ENCODE measurements at places on chromosomes 6 and 20.

DNA sequence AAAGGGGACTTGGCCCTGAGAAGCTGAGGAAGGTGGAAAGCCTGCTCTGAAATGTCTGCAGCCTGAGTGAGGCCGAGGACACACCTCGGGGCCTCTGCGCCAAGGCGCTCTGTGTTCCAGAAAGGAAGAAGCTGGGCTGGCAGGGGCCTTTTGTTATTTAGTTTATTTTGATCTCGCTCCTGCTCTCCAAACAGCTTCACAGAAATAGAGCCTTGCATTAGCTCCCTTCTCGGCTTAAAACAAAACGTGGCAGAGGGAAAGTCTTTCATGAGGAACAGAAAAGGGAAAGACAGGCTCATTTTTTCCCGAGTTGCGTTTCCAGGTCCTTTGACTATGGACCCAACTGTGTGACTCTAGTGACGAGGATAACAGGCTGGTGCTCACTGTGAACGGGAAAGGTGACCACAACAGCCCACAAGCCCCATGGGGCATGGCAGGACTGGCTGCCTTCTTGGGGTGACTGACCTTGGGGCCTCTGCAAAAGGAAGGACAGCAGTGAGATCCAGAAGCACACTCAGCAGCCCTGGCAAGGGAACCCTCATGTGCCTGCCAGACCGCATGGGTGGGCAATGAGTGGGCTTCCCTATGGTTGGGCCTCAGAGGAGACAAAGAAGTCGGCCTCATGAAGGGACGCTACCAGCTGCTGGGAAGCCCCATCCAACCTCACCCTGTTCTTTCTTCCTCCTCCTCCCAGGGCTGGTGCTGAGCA lies 18.7 kb downstream of the LEMD2 start:
- no peak for DNase-seq

DNA sequence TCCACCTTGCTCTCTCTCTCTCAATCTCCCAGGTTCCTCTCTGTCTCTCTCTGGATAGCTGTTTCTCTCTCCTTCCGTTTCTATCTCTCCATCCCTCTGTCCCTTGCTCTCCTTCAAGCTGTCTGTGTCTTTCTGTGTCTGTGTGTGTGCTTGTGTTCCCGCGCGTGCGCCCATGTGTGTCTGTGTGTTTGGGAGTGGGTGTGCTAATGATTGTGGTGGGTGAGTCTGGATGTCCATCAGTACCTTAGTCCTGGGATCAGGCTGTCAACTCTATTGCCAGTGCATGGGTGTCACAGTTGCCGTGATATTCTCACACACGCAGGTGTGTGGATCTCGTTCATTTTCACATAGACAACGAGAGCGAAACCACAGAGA lies 1380.6 kb upstream of the DEFB115 start:
- no peak for DNase-seq

DNA sequence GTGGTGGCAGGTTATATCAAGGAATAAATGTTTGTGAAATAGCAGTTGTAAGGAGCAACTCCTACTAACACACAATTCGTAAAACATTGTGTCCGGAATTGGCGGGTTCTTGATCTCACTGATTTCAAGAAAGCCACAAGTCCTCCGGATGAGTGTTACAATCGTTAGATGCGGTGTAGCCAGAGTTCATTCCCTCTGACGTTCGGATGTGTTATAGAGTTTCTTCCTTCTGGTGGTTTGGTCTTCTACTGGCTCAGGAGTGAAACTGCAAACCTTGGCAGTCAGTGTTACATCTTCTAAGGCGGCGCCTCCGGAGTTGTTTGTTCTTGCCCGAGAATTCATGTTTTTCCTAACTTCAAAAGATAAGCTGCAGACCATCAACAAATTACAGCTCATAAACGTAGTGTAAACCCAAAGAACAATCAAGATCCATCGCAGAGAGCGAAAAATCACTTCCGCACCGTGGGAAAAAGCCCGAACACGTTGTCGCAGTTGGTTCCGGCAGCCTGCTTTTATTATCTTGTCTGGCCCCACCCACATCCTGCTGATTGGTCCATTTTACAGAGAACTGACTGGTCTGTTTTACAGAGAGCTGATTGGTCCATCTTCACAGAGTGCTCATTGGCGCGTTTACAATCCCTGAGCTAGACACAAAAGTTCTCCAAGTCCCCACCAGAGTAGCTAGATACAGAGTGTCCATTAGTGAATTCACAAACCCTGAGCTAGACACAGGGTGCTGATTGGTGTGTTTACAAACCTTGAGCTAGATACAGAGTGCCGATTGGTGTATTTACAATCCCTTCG lies 58.2 kb downstream of the TRIM27 start:
- peak; percentile 52 for DNase-seq

- DNase-seq: no peak
These were observed 387.9 kb downstream of the LMBRD1 start for GRCh38 chr6:69408886-69409285.

DNA sequence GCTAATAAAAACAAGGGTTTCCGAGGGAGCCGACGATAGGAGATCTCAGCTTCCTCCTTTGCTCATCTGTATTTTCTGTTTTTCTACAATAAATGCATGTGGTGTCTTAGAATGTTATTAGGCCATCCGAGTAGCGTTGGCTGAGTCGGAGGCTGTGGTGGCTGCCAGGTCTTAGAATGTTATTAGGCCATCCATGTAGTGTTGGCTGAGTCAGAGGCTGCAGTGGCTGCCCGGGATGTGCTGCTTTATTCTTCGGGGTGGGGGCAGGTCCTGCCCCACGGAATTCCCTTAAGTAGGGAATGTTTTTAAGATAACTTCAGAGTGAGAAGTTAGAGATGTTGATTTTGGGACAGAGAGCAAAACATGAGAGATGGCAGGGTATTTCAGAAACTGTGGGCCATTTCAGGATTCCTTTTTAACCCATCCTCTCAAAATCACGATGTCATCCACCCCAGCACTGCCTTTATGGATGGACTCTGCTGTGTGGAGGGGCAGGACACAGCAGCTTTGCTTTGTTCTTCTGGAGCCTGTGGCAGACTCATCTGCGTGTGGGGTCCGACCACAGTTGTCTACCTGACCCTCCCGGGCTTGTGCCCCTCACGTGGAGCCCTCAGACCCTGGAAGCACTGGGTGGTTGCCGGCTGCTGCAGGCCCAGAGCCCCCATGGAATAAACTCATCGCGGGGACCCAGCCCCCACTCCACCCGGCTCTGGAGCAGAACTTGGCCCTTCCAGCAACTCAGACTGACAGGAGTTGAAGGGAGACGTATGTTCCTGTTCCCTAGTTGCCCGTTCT lies 20.4 kb downstream of the OSBPL2 start:
- DNase-seq: no peak

All from CD8-positive, alpha-beta memory T cell (primary cell).